Mucosa of gallbladder (tissue), 1 donor: ENCODE measurements at places on chromosomes 1 and 21. TPM values are rescaled to one million over a fixed set of nuclear protein-coding genes. Genes with fewer than 3 reads are reported as not detected.

ALG14 gene
- 8.5 TPM for total RNA-seq

TMEM200B gene
- 8.5 TPM for total RNA-seq

CYP4A22 gene
- 0.86 TPM for total RNA-seq

AGO1 gene
- 29.8 TPM for total RNA-seq

RHOU gene
- 80.4 TPM for total RNA-seq

ASCL5 gene
- 0.12 TPM for total RNA-seq

FMN2 gene
- 3.5 TPM for total RNA-seq

- no peak for DNase-seq
Measured at GRCh38 chr1:215779729-215780128, 212.6 kb downstream of the KCTD3 start.

GRCh38 chr1:89546082-89546889 lies 21.7 kb downstream of the LRRC8B start:
- no peak for DNase-seq

DNA sequence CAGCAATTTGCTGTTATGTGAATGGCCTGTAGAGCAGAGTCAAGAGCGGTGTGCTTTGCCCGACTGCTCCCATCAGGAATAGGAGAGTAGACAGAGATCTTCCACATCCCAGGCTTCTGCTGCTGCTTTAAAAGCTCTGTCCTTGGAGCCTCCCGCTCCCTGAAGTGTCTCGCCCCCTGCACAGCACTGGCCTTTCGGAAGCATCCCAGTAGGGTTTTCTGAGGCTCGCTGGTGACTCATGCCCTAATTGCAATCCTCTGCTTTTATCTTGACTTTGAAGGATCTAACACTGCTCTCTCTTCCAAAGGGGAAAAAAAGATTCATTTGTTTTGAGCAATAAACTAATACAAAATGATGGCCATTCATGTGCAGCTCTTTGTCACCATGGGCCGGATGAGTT lies 13.3 kb upstream of the CD101 start:
- no peak for DNase-seq

GRCh38 chr21:45600248-45600647 lies 43.3 kb upstream of the PCBP3 start:
- no peak for DNase-seq

DNA sequence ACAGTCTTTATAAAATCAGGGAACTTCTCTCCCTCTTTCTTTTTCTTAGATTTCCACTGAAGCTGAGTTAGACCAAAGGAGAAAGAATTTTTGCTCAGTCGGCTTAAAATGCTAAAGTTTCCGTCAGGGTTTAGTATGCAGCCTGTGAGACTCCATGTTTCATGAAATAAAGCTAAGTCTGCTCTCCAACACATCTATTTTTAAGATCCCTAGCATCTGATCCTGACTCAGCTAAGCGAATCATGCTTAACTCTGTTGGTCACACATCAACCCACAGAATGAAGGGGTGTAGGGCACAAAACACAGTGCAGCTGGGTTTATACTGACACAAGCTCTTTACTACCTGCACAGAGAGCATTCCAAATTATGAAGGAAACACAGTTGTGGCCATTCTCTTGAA lies 102.4 kb upstream of the ZNF281 start:
- DNase-seq: no peak

DNA sequence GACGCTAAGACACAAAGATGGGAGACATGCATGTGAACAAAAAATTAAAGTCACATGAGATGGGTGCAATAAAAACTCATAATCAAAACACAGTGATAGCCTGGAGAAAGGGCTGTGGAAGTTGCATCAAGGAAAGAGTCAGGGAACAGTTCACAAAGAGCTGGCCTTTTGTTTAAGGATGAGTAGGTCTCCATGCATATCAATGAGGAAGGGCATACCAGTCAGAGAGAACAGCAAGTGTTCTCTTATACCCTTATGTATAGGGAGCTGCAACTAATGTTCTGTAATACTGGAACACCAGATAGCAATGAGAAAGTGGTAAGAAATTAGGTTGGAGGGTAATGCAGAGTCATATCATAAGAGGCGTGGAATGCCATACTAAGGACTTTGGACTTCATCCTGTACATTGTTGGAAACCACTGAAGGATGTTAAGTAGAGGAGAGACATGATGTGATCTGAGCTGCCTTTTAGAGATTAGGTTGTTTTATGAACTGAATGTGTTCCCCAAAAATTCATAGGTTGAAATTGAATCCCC lies 46.7 kb upstream of the SAMD13 start:
- no peak for DNase-seq

GRCh38 chr1:1922956-1923833 lies 4.1 kb upstream of the TMEM52 start:
- DNase-seq: no peak

DNA sequence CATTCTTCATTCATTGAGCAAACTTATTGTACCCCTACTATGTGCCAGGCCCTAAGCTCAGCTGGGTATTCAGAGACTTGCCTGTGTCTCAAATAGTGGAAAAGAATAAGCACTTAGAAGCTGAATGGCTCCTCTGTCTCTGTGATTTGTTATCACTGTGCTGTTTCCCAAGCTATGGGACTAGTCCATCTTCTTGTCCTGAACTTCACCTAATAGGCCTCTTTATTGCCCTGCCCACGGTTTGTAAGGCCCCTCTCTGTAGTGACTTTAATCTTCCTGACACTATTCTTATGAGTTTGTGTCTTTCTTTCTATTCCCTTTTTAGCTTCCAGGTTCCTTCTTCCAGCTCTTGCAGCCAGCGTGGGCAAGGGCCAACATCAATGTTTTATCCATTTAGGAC lies 85.4 kb upstream of the LPGAT1 start:
- DNase-seq: no peak

GRCh38 chr1:225544924-225545323 lies 108.0 kb downstream of the ENAH start:
- no peak for DNase-seq

DNA sequence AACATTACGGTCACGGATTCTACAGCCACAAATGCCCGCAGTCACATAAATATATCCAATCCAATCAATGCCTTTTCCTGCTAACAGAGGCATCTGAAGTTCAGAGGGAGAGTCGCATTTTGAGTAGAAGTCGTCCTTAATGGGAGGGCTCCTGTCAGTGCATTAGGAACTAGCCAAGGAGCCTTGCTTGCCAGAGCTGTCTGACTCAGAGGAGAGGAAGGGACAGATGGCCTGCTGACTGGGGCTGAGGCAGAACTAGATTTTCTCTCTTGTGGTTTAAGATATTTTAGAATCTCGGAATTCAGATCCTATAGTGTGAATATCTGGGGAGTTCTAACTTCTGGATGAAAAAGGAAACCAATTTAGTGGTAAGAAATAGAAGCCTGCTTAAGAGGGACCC lies 10.6 kb downstream of the XKR8 start:
- no peak for DNase-seq

DNA sequence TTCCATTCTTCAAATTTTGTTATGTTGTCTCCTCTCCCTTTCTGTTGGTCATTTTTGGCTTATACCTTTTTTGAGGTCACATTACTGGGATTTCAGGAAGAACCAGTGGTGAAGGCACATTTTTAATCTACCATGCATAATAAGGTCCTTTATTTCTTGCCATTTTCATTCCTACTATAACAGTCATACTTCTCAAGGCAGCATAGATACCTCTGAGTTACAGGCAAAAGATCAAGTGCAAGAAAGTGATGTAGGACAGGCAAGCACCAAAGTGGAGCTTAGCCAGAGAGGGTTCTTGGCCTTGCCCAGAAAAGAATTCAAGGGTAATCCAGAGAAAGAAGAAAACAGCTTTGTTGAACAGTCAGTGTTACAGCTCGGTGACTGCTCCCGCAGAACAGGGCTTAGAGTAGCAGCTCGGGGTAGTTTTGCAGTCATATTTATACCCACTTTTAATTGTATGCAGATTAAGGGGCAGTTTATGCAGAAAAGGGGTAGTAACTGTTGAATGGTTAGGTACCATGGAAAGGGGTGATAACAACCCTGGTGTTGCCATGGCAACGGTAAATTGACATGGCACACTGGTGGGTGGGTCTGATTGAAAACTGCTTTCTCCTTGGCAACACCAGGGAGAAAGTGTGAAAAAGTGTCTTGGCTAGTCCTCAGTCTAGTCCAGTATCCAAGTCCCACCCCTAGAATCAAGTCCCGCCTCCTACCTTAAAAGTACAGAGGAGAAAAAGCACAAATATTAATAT lies 39.6 kb upstream of the DOCK7 start:
- DNase-seq: no peak

GRCh38 chr1:168758503-168758902 lies 29.5 kb upstream of the DPT start:
- DNase-seq: no peak

- DNase-seq: no peak
Measured at GRCh38 chr1:15330028-15330427, 79.7 kb upstream of the EFHD2 start.

DNA sequence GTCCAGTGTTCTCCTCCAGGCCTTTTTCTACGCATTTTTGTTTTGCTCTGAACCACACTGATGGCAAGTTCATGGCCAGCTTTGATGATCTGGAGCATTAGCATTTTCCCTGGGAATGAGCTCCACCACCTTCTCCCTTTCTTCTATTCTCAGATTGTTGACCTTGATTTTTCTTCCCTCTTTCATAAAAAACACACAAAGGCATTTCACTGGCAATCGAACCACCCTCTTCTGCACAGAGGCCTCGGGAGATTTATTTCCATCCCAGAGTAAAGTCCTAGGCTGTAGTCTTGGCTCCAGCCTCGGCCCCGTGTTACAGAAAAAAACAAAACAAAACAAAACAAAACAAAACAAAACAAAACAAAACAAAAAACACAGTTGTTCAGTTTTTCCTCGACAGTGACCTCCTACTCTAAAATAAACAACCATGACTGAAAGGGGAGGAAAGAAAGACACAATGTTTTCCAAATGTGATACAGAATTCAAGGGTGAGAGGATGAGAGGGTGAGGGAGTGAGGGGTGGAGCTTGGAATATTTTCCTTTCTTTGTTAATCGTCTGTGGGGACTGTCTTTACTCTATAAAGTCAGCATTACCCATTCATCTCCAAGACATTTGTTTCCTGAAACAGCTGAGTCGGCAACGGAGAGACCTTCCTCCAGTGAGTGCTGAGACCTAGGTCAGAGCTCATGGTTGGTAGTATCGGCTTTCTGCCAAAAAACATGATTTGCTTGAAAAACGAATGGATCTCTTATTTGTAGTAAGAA lies 29.8 kb upstream of the RNF186 start:
- DNase-seq: no peak

DNA sequence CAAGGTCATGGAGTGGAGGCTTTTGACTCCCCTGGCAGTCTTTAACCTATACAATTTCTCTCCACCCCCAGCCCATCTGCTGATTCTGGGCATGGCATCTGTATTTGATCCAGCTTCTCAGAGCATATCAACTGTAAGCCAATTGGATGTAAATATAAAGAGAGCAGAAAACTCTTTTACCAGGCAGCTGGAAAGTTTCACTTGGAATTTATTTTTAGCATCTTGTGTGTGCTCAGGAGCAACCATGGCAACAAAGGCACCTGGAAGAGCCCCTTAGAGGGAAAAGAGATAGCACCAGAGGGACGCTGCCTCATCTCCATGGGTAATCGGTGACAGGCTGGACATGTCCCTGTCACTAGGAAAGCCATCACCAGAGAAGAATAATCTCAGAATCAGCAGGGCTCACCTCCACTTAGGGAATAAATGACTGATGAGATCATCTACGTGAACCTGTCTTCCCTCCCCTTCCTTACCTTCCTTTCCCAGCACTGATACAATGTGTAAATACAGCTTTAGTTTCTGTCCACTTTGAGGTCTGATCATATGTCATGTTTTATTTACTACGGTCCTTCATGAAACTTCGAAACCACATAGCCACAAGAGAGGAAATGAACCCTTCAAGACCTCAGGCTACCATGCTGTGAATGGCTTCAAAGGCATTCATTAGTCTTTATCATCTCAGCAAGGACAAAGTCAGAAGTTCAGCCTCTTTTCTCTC lies 25.3 kb upstream of the SIPA1L2 start:
- no peak for DNase-seq

DNA sequence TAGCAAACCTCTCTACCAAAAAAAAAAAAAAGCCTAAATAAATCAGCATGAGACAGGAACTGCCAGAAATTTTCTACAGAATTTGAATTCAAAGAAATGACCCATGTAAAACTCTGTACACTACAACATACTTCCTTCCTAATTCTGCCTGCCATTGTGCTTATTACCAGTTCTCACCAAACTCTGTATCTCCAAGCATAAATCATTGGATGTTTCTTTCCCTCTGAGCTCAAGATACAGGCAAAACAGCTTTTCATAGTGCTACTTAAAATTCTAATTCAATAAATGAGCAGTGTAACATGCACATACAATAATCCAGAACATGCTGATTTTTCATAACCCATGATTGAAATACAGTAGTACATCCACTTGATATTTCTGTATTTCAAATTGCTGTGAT lies 87.0 kb downstream of the EIF4G3 start:
- DNase-seq: no peak

DNA sequence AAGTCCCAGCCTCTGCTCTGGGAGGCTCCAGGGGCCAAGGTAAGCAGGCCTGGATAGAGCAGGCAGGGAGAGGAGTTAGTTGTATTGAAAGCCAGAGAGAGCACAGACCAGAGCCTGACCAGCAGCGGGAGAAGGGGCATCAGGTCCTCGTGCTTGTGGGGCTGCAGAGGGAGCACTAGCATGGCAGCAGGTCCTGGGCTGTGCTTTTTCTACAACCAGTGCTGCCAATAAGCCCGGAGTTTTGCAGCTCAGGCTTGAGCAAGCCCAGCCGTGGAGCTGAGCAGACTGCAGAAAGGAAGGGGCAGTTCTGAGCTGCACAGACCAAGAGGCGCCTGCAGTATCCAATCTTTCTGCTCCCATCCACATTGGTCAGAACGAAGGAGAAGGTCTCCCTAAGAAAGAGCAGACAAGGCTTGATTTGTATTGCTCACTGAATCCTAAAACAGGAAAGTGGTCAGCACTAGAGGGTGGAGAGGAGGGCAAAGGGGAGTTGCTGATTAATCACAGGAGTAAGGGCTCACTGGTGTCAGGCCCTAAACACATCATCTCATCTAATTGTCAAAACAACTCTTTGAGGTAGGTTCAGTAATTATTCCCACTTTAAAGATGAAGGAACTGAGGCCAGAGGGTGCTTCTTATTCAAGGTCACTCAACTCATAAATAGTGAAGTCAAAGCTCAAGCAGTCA lies 2.7 kb downstream of the DENND2D start:
- no peak for DNase-seq

- no peak for DNase-seq
Measured at GRCh38 chr1:15932612-15933011, 43.3 kb downstream of the ZBTB17 start.

DNA sequence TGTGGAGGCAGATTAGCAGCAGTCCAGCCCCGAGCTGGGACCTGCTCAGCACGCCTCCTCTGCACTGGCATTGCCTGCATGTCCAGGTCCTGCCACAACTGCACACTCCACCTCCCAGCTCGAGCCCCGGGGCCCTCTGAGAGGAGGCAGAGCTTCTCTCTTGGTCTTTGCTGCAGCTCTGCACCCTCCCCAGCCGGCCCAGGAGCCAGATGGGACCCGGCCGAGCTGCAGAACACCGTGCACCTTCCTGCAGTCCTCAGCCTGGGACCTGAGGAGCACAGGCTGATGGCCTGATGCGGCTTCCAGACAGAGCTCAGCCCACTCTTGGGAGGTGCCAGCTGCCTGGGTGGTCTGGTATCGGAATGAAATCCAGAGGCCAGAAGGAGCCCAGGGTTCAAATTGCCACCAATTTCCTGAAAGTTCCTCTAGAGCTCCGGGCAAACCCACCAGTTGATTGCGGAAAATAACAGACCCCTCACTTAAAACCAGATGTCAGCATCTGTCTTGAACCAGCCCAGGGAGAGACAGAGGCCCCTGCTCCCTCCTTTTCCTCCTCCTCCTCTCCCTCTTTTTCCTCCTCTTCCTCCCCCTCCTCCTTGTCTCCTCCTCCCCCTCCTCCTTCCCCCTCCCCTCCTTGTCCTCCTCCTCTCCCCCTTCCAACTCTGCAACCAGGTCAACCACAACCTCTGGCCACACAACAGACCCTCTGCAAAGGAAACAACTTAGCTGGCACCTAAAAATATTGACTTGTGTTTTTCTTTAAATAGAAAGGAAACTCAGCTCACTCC lies 10.6 kb upstream of the SPSB1 start:
- DNase-seq: no peak
